Putamen (tissue), 1 donor: ENCODE measurements at places on chromosomes 2 and 18.

GRCh38 chr2:139366681-139367080 lies 586.5 kb upstream of the NXPH2 start:
- no peak for DNase-seq

GRCh38 chr2:3913166-3913565 lies 209.8 kb downstream of the DCDC2C start:
- DNase-seq: peak; percentile 7

DNA sequence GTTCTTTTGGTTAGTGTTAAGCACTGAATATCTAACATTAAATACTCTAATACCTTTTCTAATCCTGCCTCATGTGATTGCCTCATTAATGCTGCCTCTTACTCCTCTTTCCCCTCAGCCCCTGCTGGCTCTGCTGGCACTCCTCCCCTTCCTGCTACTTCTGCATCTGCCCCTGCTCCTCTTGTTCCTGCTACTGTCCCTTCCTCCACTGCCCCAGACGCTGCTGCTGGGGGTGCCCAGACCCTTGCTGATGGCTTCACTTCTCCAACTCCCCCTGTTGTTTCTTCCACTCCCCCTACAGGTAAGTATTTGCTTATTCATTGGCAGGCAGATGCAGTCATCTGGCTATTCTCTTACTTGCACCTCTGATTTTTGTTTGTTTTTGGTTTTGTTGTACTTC lies 68.5 kb downstream of the ABI2 start:
- no peak for DNase-seq

DNA sequence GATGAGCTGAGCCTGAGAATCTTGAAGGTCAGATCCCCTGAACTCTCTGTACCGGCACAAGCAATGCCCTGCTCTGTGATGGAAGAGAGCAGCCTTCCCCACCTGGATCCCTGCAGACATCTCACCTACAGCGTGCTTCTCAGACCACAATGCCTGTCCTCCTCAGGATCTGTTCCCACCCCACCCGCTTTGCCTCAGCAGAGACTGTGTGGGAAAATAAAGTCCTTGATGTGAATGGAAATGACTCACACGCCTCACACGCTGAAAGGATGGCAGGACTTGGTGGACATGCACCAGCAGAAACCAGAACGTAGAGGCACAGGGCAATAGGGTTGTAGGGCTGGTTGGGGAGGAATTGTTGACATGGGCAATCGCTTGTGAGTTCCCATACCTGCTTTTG lies 117.9 kb upstream of the POU3F3 start:
- DNase-seq: no peak

- no peak for DNase-seq
Measured at GRCh38 chr2:40400336-40400953, 51.4 kb downstream of the SLC8A1 start.

GRCh38 chr2:96097441-96097840 lies 18.9 kb downstream of the ADRA2B start:
- DNase-seq: no peak

DNA sequence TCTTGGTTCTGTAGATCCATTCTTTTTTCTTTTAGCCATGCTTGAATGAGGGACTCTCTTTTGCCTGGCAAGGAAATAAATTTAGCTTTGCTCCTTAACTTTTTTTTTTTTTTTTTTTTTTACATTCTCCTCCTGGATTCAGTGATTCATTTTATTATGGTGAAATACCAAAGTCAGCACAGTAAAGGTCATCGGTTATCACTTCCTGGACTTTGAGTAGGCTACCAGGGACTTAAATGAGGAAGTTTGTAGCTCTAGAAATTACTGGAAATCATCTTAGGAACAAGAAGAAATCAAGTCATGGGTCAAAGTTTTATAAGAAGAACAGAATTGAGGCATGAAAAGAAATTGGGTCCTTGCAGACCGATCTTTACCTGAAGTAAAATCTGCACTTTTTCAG lies 75.0 kb downstream of the SOCS6 start:
- DNase-seq: no peak

- no peak for DNase-seq
Measured at GRCh38 chr2:1026141-1026540, 75.5 kb downstream of the SNTG2 start.

DNA sequence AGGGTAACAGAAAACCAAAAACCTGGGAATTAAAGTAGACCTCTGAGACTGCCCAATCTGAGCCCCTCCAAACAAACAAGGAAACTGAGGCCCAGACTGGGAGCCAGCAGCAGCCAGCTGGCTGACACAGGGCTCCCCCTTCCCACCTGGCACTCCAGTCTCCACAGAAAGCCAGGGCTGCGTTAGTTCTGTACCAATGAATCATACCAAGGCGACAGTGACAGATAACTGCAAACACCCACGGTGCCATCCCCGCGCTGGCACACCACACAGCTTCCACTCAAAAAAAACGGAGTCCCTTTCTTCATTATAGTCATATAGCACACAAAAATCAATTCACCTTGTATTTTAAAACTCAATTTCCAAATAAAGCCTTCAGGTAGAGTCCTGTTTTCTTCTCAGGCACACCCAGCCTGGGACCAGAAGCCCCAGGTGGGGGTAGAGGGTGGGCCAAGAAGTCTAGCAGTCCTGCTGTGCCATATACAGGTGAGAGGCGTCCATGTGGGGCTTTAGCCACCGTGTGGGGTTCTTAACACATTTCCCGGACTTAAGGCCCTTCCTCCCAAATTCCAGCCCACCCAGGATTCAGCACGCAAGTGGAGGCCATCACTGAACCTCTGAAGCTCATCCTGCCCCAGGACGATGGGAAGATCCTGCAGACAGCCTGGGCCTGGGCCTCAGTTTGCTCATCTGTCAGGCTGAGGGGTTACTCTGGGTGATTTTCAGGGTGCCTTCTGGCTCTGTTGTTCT lies 1.2 kb downstream of the PER2 start:
- peak; percentile 71 for DNase-seq

- DNase-seq: no peak
Measured at GRCh38 chr2:69521747-69522146, 84.5 kb upstream of the NFU1 start.

DNA sequence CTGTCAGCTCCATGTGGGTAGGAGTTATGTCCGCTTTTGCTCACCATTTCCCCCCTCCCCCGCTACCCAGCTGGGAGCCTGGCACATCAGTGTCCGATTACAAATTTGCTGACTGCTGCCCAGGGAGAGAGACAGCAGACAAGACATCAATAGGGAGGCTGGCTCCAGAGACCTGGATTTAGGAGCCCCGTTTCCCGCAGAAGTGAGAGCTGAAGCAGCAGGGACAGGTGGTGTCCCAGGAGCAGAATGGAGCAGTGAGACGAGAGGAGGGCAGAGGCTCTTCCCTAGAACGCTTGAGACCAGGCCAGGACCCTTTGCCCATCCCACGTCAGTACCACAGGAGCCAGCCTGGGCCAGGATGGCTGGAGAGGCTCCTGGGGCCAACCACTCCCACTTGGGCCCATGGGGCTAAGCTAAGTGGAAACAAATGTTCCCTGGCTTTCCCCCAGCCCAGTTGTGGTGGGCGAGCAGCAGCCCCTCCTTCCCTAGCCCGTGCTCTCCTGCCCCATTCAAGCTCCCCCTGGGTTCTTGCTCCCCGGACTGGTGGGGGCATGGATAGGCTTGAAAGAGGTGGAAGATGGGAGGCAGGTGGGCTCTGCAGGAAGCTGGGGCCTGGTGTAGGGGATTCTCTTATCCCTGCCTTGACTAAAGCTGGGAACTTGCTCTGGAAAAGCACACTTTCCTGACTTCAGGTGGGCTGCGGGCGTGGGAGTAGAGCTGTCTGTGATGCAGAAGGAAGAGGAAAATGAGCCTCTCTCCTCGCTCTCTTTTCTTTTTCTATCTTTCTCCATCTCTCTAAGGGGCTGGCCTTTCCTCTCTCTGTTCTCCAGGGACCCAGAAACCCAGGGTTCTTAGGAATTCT lies 4.1 kb upstream of the WNT6 start:
- DNase-seq: no peak

GRCh38 chr2:109331081-109331480 lies 202.1 kb downstream of the SH3RF3 start:
- no peak for DNase-seq

DNA sequence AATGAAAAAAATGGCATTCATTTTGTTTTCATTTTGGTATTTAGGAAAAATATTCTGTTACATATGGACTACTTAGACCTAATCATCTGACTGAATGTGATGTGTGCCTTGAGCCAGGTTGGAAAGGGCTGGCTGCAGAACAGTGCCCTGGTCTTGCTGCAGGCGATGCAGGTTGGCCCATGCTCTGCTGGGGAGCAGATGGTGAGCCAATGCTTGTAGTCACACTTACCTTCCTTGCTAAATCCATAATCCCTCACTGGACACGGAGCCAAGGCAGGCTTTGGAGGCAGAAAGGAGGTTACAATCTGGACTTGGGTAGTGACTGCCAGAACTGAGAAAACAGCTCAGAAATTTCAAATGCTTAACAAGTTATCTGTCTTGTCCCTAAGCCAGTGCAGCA lies 228.7 kb downstream of the ARHGAP15 start:
- DNase-seq: no peak

GRCh38 chr2:237485844-237486243 lies 1.2 kb upstream of the MLPH start:
- DNase-seq: no peak

DNA sequence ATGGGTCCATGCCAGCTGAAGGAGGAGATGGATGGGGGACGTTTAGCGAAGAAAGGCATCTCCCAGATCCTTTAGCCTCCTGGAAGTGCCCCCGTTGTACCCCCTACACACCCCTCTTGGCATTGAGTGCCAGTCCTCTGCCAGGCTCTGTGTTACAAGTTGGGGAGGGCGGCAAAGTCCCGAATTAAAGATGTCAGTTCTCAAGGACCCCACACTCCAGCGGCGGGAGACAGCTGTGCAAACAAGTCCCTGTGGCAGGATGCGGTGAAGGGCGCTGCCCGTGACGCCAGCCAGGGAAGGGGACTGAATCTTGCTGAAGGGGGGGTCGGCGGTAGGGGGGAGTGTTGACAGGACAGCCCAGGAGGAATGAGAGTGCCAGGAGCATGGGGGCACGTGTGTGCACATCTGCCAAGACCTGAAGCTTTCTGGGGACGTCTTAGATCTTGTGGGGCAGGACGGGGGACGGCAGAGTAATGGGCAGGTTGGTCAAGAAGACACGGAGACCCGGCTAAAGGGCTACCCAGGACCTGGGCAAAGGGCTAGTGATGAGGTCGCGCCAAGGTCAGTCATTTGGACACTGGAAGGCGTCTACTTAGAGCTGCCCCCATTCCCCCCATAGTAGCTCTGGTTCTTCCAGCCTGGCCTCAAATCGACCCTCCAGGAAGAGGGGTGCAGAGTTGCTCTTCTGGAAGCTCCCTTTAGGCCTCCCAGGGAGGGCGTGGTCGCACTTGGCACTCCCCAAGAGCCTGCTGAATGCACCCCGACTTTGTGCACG lies 2.8 kb upstream of the CTDSP1 start:
- peak; percentile 67 for DNase-seq
